ENCODE measurements at places on chromosomes 4 and X.

GRCh38 chrX:21412883-21413282 is 38.7 kb downstream of the CNKSR2 start:
- DNase-seq: no peak

DNA sequence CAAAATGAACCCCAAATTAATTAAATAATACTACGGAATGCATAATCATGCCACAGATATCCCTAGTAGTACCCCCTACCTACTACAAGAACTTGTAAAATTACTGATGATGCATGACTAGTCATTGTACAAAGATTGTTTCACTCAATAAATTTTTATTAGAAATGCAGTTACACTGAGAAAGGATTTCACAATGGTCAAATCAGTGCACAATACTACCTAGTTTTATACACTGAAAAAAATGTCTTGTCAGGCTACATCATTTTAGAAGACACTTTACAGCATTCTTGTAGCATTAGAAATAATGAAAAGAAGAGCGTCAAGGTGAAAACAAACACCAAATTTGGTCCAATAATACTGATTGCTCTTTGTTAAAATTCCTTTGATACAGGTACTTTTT is 178.8 kb downstream of the GPM6A start:
- no peak for DNase-seq

DNA sequence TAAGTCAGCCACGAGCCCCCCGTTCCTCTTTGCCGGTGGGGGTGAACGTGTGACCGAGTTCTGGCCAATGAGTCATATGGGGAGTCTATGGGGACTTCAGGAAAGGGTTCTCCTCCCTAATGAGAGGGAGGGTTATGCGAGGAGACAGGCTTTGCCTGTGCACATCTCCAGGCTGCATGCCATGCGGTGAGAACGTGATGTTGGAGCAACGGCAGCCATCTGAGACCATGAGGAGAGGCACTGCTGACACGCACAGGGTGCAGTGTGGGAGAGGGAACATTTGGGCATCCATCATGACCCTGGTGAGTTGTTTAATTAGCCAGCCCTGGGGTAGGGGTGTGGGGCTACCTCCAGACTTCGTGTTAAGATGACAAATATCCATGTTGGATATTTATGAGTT is 55.8 kb downstream of the ABLIM2 start:
- no peak for DNase-seq

GRCh38 chr4:126799416-126799815 is 833.3 kb upstream of the INTU start:
- no peak for DNase-seq

DNA sequence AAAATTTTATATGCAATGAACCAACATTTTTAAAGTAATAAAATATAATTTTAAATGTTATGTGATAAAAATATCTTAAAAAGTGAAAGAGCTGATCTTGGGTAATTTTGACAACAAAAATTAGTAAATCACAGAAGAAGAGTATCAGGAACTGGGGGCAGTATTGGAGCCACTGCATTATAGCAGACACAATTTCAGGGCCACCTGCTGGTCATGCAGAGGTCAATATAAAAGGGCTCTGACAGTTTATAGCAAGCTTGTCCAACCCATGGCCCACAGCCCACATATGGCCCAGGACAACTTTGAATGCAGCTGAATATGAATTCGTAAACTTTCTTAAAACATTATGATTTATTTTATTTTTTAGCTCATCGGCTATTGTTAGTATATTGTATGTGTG is 13.0 kb upstream of the LEF1 start:
- DNase-seq: no peak

DNA sequence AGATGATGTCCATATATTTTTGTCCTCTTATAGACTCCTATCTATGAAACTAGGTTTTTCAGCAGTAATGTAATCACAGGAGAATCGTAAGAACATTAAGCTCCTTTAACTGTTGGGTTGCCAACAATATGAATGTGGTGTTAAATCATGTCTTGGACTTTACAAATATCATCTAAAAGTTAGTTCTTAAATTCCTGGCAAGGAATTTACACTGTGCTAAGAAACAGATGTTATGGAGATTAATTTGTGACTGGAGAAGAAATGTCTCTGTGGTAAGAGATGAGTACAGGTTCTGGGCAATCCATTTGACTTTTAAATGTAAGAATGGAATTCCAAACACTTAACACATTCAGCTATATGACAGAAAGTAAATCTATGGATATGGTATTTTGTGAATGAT is 34.6 kb downstream of the CNKSR2 start:
- no peak for DNase-seq

DNA sequence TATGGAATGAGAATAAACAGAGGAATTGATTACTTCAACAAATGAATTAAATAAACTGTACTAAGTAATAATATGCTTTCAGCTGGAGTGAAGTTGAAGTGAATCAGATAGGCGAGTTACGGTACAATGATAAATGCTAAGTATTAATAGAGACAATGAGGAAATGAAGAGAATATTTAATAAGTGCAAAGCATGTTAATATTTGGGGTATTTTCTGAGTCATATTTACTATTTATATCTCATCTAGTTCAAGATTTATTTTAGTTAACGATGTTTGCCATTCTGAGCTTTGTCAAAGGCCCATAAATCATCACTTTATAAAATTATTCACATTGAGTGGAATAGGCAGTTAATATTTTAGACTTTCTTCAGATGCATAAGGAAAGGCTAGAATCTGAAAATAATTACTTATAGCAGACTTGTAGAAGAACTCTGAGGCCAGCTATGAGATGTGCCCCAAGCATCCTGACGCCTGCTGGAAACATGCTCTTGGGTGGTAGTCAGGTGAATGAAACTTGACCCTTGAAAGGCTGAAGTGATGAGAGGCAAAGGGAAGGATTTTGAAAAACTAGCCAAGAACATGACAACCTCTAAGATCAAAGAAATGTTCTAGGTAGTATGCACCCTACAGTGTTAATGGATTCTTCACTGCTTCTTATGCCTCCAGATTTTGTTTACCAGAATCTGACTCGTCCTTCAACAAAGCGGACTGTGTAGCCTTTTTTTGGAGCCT is 133.8 kb upstream of the STIM2 start:
- DNase-seq: no peak

- DNase-seq: no peak
Measured at GRCh38 chrX:84168574-84168973, 19.4 kb downstream of the RPS6KA6 start.

DNA sequence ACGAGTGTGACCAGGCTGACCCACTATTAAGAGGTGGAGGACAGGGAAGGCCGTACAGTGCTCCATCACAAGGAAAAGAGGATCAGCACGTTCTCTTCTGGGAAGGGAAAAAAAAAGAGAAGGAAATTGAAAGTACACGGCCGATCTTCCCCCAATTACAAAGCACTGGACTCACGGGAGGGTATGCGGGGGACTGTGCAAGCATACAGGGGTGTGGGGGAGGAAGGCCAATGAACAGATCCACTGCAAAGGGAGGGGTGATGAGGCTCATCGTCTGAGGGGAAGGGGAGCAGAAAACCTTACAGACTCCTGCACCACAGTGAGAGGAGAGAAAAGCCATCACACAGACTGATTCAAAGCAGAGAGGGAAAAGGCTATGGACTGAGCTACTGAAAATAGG is 1.1 kb downstream of the ELK1 start:
- no peak for DNase-seq

DNA sequence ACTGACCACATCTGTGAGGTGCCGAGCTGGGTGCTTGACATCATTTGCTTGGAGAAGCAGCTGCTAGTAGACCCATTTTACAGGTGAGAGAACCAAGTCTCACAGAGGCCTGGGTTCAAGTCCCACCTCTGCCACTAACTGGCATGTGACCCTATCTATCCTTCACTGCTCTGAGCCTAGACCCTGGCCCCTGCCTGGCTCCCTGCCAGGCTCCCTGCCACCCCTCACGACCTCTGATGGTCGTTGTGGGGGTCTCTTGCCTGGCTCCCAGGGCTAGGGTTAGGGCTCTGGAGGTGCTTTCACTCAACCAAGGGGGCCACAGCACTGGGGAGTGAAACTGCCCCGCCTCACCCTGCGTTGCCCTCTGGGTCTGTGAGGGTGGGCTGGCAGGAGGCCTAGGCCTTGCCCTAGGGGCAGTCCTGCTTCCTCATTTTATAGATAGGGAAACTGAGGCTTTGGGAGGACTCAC is 7.2 kb upstream of the ADD1 start:
- DNase-seq: no peak

GRCh38 chrX:2578864-2579263 is 78.1 kb upstream of the DHRSX start:
- peak; percentile 6 for DNase-seq

- peak; percentile 62 for DNase-seq
Measured at GRCh38 chrX:71181558-71181909, 36.9 kb downstream of the NLGN3 start.

GRCh38 chr4:11165052-11165451 is 263.6 kb downstream of the HS3ST1 start:
- DNase-seq: no peak

- no peak for DNase-seq
Measured at GRCh38 chr4:42706086-42706485, 49.2 kb upstream of the ATP8A1 start.

GRCh38 chrX:137195991-137196390 is 162.2 kb upstream of the GPR101 start:
- DNase-seq: no peak

GRCh38 chr4:140156529-140157171 is 2.7 kb upstream of the MAML3 start:
- peak; percentile 59 for DNase-seq

- DNase-seq: peak; percentile 42
Measured at GRCh38 chrX:12701628-12702027, 89.6 kb upstream of the PRPS2 start.

GRCh38 chrX:13966071-13966792 is 63.5 kb downstream of the GEMIN8 start:
- DNase-seq: no peak

DNA sequence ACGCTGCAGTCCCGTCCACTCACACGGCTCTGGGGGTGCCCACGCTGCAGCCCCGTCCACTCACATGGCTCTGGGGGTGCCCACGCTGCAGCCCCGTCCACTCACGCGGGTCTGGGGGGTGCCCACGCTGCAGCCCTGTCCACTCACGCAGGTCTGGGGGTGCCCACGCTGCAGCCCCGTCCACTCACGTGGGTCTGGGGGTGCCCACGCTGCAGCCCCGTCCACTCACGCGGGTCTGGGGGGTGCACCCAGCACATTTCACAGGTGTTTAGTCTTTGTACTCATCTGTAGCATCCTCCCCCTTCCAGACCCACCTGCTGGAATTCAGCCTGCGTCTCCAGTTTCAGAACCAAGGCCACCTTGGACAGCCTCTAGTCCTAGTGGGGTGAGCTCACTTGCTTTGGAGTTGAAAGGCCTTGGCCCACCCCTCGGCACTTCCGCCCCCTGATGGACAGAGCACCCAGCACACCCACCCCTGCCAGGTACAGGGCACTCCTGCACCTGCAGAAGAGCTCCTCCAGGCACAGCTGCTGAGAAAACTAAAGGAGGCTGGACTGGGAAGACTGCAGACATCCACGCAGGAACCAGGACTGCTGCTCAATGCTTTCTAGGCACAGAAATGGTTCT is 73.0 kb downstream of the ABLIM2 start:
- DNase-seq: no peak

DNA sequence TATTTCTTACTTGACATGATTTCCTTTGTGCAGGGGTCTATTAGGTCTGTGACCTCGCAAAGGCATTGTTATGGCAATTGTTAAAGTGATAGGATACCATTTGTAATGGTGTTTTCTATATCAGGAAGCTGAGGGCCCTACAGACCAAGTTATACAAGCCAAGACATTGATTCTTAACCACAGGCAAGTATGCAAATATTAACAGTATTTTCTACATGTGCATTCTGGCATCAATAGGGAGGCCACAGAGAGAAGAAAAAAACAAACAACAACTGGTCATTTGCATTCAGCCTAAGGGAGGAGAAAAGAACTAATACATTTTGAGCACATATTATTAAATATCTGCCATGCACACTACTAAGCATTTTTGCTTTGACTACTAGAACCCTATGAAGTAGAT is 28.5 kb downstream of the GBA3 start:
- DNase-seq: no peak

GRCh38 chr4:25080571-25080970 is 49.8 kb upstream of the LGI2 start:
- no peak for DNase-seq

- DNase-seq: peak; percentile 2
Measured at GRCh38 chrX:115650916-115651315, 89.9 kb downstream of the PLS3 start.

DNA sequence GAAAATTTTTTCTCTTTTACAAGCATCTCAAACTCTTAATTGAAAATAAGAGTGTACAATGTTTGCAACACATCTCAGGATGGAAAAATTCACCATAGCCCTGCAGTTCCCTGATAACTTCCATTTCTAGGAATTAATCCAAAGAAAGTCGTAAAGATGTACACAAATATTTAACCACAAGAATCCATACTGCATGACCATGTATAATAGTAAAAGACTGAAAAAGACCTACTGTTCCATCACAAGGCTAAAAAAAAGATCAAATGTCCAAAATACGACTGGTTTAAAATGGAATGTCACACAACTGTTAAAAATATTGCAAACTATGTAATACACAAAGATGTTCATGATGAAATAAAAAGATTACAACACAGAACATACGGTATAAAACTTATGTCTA is 32.1 kb downstream of the HUWE1 start:
- DNase-seq: no peak

- DNase-seq: no peak
Measured at GRCh38 chr4:114208574-114209151, 229.2 kb upstream of the ARSJ start.

DNA sequence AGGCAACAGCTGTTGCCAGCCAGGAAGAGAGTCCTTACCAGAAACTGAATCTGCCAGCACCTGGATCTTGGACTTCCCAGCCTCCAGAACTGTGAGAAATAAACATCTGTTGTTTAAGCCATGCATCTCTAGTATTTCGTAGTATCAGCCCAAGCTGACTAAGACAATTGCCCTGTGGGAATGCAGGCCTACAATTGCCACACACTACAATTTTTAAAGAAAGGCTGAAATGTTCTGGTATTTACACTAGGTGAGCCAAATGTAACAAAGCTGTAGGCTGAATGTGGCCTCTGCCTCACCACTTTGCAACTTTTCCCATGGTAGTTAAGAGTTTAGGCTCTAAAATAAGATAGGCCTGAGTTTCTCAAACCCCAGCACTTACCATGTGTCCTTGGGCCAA is 59.1 kb downstream of the SPATA18 start:
- no peak for DNase-seq

- DNase-seq: no peak
Measured at GRCh38 chr4:73823760-73824159, 12.7 kb upstream of the CXCL6 start.

DNA sequence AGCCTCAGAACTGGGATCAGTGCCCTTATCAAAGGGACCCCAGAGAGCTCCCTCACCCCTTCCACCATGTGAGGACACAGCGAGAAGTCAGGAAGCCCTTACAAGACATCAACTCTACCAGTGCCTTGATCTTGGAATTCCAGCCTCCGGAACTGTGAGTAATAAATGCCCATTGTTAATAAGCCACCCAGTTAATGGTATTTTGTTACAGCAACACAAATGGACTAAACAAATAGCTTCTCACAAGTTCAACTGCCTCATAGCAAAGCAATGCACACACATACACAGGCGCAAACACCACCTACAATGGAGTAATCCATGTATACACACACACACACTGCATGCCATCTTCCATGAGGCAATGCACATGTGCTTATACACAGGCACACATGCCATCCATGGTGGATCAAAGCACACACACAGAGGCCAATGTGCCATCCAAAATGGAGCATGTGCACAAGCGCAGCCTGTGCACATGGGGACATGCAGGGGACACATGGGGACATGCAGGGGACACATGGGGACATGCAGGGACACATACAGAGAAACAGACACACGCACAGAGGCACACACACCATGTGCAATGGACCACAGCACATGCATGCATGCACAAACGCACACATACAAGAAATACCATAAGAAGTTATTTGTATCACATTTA is 137.6 kb upstream of the TBL1X start:
- no peak for DNase-seq

Data from Jurkat, Clone E6-1 (cell line).